ENCODE measurements at places on chromosomes 4 and X.

- no peak for DNase-seq
Observed at GRCh38 chr4:39048311-39048710, 13.7 kb upstream of the KLHL5 start.

GRCh38 chr4:150886597-150886996 is 128.5 kb downstream of the LRBA start:
- DNase-seq: no peak

DNA sequence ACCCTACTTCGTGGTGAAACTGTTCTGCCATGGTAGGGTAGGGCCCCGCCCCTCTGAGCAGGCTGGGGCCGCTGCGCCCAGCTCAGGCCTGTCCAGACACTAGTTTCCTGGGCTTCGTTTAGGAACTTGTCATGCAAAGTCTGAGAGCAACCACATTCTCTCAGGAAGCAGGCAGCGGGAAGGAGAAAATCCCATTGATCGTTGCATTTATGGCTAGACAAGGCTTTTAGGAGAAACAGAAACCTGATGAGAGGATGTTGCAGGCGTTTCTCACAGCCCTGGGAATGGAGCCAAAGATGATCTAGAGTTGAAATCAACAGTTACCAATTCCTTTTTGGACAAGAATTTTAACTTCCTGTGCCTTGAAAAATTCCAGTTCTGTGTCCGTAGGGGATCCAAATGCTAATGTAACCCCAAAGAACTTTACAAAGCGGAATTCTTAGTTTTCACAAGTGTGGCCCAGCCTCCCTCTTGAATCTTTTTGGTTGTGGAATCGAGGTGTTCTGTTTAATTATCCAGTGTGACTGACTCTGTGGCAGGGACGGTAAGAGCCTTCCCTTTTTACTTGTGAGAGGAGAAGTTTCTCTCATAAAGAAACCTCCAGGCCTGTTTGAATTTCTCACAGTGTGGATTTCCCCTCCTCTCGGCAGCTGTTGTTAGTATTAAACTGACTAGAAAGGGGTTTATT is 4.5 kb upstream of the CXCL9 start:
- DNase-seq: peak; percentile 26

GRCh38 chrX:15781961-15782699 is 8.2 kb upstream of the ZRSR2 start:
- DNase-seq: no peak

DNA sequence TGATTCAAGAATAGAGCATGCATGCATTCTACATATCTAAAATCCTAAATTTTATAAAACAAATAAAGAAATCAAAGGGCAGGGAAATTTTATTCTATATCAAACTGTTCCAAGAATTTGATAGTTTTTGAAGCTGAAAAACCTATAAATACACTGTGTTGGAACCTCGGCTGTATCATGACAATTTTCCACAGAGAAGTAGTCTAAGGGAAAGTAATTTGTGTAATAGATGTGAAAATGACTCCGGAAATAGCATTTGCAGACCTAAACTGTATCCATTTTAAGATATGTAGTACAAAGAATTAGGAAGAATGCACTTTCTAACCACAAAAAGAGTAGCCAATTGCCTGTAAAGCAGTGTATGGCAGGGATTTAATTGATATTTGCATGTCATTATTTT is 112.5 kb upstream of the WDR17 start:
- DNase-seq: no peak

- DNase-seq: no peak
Observed at GRCh38 chrX:69045616-69046345, 119.5 kb downstream of the PJA1 start.

- no peak for DNase-seq
Observed at GRCh38 chrX:41909068-41909467, 14.3 kb downstream of the CASK start.

DNA sequence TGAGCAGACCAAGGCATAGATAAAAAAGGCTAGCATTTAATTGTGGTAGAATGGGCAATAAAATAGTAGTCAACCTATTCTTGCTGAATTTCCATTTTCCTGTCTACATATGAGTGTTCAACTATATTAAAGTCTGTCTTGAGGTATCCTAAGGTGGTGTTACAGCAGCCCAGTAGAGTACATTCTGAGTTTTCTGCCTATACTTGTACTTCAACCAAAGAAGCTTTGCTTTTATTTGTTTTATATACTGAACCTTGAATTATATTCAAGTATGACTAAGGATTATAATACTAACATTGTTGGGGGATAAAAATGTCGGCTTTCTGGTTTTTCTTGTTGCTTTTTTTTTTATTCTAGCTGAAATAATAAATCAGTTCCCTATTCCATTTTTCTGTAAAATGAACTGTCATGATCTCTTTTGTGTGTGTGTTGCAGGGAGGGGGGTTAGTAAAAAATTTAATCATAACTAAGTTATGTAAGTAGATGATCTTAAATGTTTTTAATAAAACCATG is 106.7 kb downstream of the PDLIM5 start:
- no peak for DNase-seq

GRCh38 chrX:47562615-47563243 is 1.7 kb downstream of the ARAF start:
- no peak for DNase-seq

DNA sequence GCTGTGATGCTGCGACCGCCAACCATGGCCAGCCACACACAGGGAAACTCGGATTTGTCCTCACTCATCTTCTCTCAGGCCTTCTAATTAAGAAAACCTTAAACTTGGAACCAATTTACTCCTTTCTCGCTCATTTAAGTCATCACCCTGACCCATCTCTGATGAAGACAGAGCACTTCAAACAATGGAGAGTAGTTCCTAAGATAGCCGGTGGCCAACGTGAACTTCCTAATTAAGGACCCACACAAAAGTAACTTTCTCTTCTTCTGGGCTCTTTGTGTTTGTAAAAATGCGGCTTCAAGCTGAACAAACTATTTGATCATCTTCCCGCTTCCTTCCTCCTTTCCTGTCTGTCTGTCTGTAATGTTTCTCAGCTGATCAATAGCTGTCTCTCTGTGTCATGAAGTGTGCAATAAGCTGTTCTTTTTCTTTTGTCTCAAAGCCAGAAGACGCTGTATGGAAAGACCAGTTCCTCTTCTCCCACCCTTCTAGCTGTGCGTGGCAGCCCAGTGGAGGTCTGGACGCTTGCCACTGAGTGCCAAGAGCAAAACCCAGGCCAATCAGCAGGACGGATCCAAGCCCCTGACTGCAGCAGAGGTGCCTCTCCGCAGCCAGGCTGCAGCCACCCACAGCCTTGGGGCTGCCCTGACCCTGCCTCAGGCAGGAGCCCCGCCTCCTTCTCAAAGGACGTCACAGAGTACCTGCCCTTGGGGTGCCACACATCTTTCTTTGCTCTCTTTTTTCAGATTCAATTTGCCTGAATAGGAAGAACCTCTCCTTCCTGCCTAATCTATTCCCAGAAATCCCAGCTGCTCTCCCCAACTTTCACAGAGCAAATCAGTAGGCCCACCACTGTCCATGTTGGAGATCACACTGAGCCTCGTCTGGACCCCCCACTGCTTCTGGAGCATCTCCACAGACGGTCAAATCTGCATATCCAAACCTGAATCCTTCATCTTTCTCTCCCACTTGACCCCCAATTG is 59.3 kb downstream of the MAML3 start:
- no peak for DNase-seq

- no peak for DNase-seq
Observed at GRCh38 chr4:158807691-158808090, 38.9 kb downstream of the FNIP2 start.

DNA sequence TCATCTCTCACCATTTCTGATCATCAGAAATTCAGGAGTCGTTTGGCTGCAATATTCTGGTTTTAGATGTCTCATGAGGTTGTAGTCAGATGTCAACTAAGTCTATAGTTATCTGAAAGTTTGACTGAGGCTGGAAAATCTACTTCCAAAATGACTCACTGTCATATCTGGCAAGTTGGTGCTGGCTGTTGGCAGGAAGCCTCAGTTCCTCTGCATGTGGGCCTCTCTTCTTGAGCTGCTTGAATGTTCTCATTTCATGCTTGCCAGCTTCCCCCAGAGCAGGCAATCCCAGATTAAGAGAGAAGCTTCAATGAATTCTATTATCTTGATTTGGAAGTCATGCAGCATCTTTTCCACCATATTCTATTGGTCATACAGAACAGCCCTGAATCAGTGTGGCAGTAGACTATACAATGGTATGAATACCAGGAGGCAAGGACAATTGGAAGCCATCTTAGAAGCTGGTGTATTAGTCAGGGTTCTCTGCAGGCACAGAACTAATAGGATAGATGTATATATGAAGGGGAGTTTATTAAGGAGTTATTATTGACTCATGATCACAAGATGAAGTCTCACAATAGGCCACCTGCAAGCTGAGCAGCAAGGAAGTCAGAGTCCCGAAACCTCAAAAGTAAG is 46.8 kb upstream of the ELF2 start:
- peak; percentile 72 for DNase-seq

GRCh38 chrX:1181170-1181569 is 31.3 kb downstream of the CRLF2 start:
- DNase-seq: no peak

- DNase-seq: no peak
Observed at GRCh38 chrX:49838374-49838773, 9.3 kb downstream of the PAGE4 start.

DNA sequence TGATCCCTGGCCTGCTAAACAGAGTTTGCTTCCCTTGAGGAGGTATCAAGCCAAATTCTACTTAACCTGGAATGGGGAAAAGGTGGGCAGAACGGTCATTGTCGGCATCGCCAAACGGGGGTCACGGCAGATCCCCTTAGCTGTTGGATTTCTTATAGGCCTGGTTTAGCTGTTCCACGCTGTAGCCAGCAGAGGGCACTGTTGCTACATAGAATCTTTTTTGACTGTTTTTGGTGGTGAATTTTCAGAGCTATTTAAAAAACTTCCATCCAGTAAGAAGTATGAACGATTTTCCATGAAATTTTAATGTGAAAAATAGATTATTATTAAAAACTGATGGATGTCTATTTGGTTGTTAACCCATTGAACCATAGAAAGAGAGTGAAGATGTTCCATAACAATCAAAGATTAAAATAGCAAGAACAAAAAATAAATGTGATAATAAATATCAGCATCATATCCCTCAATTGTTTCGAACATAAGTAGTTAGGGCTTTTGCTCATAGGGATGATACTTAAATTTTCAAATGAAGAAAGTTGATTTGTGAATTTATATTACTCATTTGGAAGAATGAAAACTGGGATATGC is 56.6 kb downstream of the LINC00632 start:
- peak; percentile 56 for DNase-seq

GRCh38 chrX:154135458-154136229 is 8.4 kb upstream of the OPN1LW start:
- DNase-seq: no peak

DNA sequence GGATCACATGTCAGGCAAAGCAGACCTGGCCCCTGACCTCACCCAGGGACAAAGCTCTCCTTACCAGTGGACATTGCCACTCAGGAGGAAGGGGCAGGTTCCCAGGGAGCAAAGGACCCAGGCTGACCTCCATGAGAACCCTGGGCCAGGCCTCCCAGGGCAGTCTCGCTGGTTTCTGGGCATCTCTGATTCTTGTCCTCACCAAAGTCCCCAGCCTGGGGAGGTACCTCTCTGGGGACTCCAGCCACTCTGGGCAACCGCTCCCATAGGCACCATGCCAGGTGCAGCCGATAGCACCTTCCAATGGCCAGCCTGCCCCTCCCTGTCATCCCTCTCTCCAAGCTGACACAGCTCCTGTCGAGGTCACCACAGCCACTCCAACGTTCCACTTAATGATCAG is 7.9 kb downstream of the EVC2 start:
- DNase-seq: no peak

DNA sequence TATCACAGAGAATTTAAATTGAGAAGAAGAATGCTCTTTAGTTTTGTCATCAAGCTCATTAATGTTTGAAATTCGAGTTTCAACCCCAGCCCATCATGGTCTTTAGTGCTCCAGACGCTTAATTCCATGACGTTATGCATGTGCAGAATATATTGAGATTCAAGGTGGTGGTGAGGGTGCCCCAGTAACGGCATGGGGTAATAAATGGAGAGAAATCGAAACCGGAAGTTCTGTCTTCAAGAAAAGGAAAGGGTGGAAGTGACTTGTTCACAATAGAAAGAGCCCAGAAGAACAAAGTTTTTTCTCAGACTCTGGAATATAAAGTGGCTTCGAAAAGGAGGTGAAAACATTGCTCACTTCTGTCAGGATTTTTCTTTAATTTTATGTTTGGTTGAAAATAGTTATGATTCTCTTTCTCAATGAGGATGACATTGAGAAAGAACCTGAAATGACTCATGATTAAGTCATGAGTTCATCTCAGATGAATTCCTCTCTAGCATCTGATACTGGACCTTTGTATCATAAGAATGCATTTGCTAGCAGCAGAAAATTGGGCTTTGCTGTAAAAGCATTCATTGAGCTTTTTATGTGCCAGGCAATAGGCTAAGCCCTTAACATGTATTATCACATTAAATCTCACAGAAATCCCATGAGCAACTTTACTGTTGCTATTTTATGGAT is 779 bp upstream of the DDX60L start:
- DNase-seq: no peak

GRCh38 chr4:2913168-2913567 is 50.0 kb downstream of the NOP14 start:
- DNase-seq: no peak
